Tibial artery (tissue), 4 donors: ENCODE measurements at places on chromosomes 11 and 22.

DNA sequence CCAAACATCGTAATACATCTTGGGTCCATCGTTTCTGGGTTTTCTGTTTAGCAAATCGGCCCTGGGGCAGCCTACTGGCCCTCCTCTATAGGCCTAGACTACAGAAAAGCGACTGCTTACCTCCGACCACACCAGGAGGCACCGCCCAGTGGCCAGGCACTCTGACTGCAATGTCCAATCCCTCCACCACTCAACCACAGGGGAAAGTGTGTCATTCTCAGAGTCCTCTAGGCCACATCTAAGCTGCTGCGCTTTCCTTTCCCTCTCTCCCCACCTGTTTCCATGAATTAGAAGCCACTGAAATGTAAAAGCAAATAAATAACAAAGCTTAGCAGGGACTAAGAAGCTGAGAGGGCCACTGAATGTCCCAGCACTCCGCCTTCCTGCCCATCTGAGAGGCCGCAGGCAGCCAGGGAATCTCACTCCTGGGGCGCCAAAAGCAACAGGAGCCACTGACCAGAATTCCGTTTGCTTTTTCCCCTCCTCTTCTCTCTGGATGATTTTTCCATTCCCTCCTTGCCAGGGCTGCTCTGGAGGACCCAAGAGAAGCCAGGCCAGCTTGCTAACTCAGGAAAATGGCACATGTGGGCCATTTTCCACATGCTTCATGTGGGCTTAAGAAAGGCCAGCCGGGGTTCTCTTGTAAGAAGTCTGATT is 50.1 kb upstream of the FLI1 start:
- no peak overlapping the region for H3K4me3 ChIP-seq
- H3K36me3 ChIP-seq, result no peaks in the 10 kb centered on the region
- H3K27me3 ChIP-seq, result no peaks in the 10 kb centered on the region
- no peaks in the 10 kb centered on the region for H3K4me1 ChIP-seq
- DNase-seq, result no peak

GRCh38 chr11:128707681-128708080 is 13.8 kb downstream of the FLI1 start:
- no peaks in the 10 kb centered on the region for H3K27me3 ChIP-seq
- DNase-seq, result no peak
- no peak overlapping the region for H3K4me3 ChIP-seq
- H3K4me1 ChIP-seq, result no peaks in the 10 kb centered on the region
- H3K27ac ChIP-seq, result no peak overlapping the region
- no peaks in the 10 kb centered on the region for H3K36me3 ChIP-seq

DNA sequence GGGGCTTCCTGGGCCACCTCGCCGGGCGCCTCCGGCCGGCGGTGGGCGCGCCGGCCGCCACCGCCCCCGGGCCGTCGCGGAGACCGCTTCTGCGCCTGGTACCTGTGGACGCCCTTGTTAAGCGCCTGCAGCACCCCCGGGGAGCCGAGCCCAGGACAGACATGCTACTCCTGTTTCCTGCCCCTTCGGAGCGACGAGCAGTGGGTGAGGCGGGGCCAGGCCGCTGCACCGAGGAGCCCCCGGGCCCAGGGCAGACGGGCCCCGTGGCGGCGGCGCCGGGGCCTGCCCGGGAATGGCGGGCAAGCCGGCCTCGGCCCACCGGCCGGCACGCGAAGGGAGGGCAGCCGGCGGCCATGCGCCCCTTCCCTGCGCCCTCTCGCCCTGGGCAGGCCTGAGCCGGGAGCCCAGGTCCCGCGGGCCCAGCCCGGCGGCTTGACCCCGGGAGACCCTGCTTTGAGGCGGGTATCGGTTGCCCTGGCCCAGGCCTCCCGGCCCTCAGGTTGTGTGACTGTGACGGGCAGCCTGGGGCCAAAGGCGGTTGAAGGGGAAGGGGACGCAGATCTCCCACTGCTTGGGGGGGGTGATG is 789 bp upstream of the KDM2A start:
- H3K4me3 ChIP-seq, result peak overlapping the region; percentile 90
- peak overlapping the region; percentile 95 for H3K27ac ChIP-seq
- peak; percentile 47 for DNase-seq
- H3K27me3 ChIP-seq, result no peaks in the 10 kb centered on the region
- H3K4me1 ChIP-seq, result peaks cover 13% of the 10 kb centered on the region

DNA sequence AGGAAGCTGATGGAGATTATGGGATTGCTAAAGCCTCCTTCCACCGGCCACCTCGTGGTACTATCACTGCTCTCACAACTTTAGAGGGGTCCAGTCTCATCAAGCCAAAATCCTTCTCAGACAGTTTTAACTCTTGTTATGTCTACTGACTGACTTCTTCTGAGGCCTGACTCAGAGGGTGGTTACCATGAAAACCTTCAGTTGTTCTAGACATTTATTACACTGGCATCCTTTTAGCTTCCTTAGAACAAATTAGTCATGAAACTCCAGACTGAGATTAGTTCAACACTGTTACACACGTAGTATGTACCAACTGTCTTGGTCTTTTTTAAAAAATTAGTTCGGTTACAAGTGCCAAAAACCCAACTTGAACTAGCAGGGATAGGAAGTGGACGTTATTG is 7.5 kb downstream of the DIXDC1 start:
- H3K36me3 ChIP-seq, result no peaks in the 10 kb centered on the region
- H3K27me3 ChIP-seq, result no peaks in the 10 kb centered on the region
- H3K4me3 ChIP-seq, result peak overlapping the region; percentile 1
- peaks cover 24% of the 10 kb centered on the region for H3K4me1 ChIP-seq
- DNase-seq, result no peak

- no peak overlapping the region for H3K27ac ChIP-seq
- no peaks in the 10 kb centered on the region for H3K4me1 ChIP-seq
- DNase-seq, result no peak
- no peak overlapping the region for H3K4me3 ChIP-seq
- H3K36me3 ChIP-seq, result no peaks in the 10 kb centered on the region
Measured at GRCh38 chr11:69368119-69368880, 74.3 kb downstream of the MYEOV start.

- no peak overlapping the region for H3K27ac ChIP-seq
- DNase-seq, result no peak
- no peaks in the 10 kb centered on the region for H3K27me3 ChIP-seq
- no peaks in the 10 kb centered on the region for H3K36me3 ChIP-seq
Measured at GRCh38 chr11:32297611-32298011, 137.7 kb downstream of the WT1 start.

- no peak overlapping the region for H3K27ac ChIP-seq
- H3K27me3 ChIP-seq, result no peaks in the 10 kb centered on the region
- no peaks in the 10 kb centered on the region for H3K36me3 ChIP-seq
- H3K4me3 ChIP-seq, result no peak overlapping the region
Measured at GRCh38 chr22:30441088-30441487, 15.5 kb downstream of the MTFP1 start.

GRCh38 chr11:88508759-88509581 is 171.4 kb upstream of the CTSC start:
- peak overlapping the region; percentile 35 for H3K4me3 ChIP-seq
- H3K36me3 ChIP-seq, result no peaks in the 10 kb centered on the region
- peaks cover 18% of the 10 kb centered on the region for H3K4me1 ChIP-seq
- no peaks in the 10 kb centered on the region for H3K27me3 ChIP-seq
- DNase-seq, result no peak

DNA sequence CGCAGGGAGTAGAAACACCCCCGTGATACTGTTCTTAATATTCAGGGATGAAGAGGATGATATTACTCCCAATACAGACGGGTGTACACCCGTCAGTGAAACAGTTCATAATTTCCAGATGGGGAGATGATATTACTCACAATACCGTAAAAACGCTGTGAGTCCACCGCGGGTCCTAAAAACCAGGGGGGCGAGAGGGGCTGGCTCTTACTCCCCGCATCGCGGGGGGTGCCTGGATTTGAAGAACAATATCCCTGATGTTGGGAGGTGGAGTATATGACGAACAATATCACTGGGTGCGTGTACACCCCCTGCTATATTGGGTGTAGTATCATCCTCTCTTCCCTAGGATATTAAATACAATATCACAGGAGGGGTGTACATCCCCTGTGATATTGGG is 20.5 kb upstream of the APOL5 start:
- no peak for DNase-seq

DNA sequence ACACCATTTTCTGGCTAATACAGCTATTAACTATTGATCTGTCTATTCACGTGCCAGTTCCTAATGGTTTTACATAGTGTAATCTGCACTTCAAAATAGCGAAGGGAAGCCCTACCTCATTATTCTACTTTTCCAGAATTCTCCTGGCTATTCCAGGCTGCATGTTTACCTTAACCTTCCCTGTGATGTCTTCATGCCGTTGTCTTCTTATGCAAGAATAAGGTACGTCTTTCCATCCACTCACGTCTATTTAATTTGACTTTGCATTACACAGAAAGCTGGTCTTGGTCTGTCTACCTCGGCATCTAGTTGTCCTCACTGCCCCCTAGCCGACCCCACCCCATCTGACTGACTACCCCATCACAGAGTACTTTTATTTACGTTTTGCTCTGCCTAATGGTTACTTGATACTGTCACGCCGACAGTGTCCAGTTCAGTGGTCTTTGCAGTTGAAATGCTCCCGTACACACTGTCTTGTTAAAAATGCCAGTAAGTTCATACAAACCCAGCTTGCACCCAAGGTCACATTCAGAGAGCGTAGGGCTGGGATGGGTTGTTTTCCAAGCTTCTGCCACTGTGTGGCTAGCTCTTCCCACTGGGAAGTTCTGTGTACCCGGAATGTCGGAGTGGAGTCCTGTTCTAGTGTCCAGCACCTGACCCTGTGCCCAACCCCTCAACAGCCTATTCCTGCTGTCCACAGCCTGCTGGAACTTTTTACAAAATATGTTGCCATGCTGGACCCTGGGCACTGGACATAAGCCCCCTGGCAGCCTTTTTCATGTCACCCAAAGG is 15.0 kb downstream of the NEAT1 start:
- H3K4me1 ChIP-seq, result peaks cover 99% of the 10 kb centered on the region
- H3K36me3 ChIP-seq, result peaks cover 68% of the 10 kb centered on the region
- peak; percentile 64 for DNase-seq
- no peak overlapping the region for H3K4me3 ChIP-seq
- H3K27me3 ChIP-seq, result no peaks in the 10 kb centered on the region

DNA sequence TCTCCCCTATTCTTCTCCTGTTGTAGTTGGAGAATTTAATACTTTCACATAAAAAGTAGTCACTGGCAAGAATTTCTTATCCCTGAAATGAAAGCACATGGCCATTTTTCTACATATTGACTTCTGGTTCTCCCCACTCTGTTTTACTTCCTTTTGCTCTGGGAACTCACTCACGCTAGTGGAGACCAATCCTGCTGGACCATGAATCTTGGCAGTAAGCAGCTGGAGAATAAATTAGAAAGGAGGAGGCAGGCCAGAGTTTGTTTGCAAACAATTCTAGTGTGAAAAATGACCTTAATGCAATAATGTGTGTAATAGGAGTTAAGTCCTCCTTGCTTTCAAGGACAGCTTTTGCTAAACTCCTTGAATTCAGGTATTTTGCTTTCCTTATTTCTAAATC is 412.3 kb upstream of the CHORDC1 start:
- no peak for DNase-seq
- no peak overlapping the region for H3K27ac ChIP-seq
- no peaks in the 10 kb centered on the region for H3K27me3 ChIP-seq
- H3K4me1 ChIP-seq, result no peaks in the 10 kb centered on the region

- no peaks in the 10 kb centered on the region for H3K4me1 ChIP-seq
- H3K27me3 ChIP-seq, result no peaks in the 10 kb centered on the region
- no peaks in the 10 kb centered on the region for H3K36me3 ChIP-seq
- no peak overlapping the region for H3K27ac ChIP-seq
- no peak for DNase-seq
Measured at GRCh38 chr22:28450109-28450508, 229.5 kb downstream of the TTC28 start.

GRCh38 chr11:131906963-131907362 is 536.5 kb downstream of the NTM start:
- no peaks in the 10 kb centered on the region for H3K27me3 ChIP-seq
- peaks cover 7% of the 10 kb centered on the region for H3K4me1 ChIP-seq
- no peak overlapping the region for H3K4me3 ChIP-seq
- no peak overlapping the region for H3K27ac ChIP-seq

GRCh38 chr11:115141231-115142114 is 362.7 kb downstream of the CADM1 start:
- H3K36me3 ChIP-seq, result no peaks in the 10 kb centered on the region
- H3K27ac ChIP-seq, result no peak overlapping the region
- DNase-seq, result no peak
- H3K4me1 ChIP-seq, result no peaks in the 10 kb centered on the region

- no peaks in the 10 kb centered on the region for H3K36me3 ChIP-seq
- no peak for DNase-seq
Measured at GRCh38 chr11:106178361-106178760, 100.9 kb downstream of the AASDHPPT start.

DNA sequence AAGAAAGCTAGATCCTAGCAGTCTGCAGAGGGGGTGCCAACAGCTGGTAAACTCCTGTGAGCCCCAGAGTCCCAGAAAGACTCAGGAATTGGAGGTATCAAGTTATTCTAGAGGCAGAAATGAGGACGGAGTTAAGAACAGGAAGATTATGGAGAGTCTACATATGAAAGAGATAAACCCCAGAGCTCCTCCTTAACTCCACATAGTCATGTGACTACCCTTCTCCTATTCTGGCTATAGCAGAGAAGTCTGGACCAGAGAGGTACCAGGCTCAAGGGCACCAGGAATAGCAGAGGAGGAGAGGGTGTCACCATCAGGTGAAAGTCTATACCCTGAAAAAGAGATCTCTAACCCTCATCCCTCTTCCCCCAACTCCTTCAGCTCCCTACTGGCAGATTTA is 29.6 kb downstream of the SCUBE2 start:
- no peak overlapping the region for H3K4me3 ChIP-seq
- H3K36me3 ChIP-seq, result no peaks in the 10 kb centered on the region
- no peaks in the 10 kb centered on the region for H3K27me3 ChIP-seq
- no peak overlapping the region for H3K27ac ChIP-seq
- DNase-seq, result no peak

DNA sequence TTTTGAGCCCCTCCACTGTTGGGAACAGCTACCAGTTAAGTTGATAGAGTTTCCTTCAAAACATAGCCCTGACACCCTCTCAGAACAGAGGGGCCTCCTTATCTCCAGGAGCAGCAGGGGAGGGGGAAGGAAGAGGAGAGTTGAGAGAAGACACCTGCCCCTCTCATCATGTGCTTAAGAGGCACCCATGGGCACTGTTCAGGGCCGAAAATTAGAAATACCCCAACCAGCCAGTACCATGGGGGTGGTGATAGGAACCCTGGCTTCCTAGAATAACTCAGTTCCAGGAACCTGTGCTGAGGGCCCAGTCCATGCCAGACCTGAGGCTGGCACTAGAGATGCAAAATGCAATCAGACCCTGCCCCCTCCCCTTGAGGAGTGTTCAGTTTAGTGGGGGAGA is 9.3 kb upstream of the GDPD5 start:
- no peaks in the 10 kb centered on the region for H3K36me3 ChIP-seq
- H3K4me1 ChIP-seq, result no peaks in the 10 kb centered on the region
- no peak overlapping the region for H3K4me3 ChIP-seq
- H3K27ac ChIP-seq, result no peak overlapping the region
- no peaks in the 10 kb centered on the region for H3K27me3 ChIP-seq
- DNase-seq, result no peak

- H3K27ac ChIP-seq, result no peak overlapping the region
- H3K27me3 ChIP-seq, result no peaks in the 10 kb centered on the region
- DNase-seq, result no peak
- no peak overlapping the region for H3K4me3 ChIP-seq
Measured at GRCh38 chr11:121936370-121936769, 179.6 kb downstream of the BLID start.

GRCh38 chr11:3907590-3907989 is 52.1 kb downstream of the STIM1 start:
- H3K4me3 ChIP-seq, result no peak overlapping the region
- peaks cover 14% of the 10 kb centered on the region for H3K4me1 ChIP-seq
- no peaks in the 10 kb centered on the region for H3K36me3 ChIP-seq
- H3K27me3 ChIP-seq, result no peaks in the 10 kb centered on the region
- DNase-seq, result no peak
